ENCODE measurements at places on chromosomes 12 and 14. TPM values are rescaled to one million over a fixed set of nuclear protein-coding genes. Genes with fewer than 3 reads are reported as not detected.

IFNG-AS1 gene
- not detected for total RNA-seq

DIO2 gene
- 0.12 TPM for total RNA-seq

DDX11 gene
- total RNA-seq: 10.2 TPM

PRKCH gene
- 3.1 TPM for total RNA-seq

C2CD5 gene
- 10.2 TPM for total RNA-seq

ANKRD9 gene
- 14.0 TPM for total RNA-seq

TAS2R9 gene
- not detected for total RNA-seq

MAP3K9 gene
- 1.1 TPM for total RNA-seq

RHOJ gene
- 0.12 TPM for total RNA-seq

DDX54 gene
- 17.2 TPM for total RNA-seq

CCDC175 gene
- not detected for total RNA-seq

SERPINA12 gene
- not detected for total RNA-seq

TAS2R8 gene
- 0.20 TPM for total RNA-seq

TTC9 gene
- not detected for total RNA-seq

INSM2 gene
- not detected for total RNA-seq

NOC4L gene
- 9.3 TPM for total RNA-seq

CHGA gene
- not detected for total RNA-seq

NRXN3 gene
- 0.24 TPM for total RNA-seq
